ENCODE measurements at places on chromosomes 2 and 18.

DNA sequence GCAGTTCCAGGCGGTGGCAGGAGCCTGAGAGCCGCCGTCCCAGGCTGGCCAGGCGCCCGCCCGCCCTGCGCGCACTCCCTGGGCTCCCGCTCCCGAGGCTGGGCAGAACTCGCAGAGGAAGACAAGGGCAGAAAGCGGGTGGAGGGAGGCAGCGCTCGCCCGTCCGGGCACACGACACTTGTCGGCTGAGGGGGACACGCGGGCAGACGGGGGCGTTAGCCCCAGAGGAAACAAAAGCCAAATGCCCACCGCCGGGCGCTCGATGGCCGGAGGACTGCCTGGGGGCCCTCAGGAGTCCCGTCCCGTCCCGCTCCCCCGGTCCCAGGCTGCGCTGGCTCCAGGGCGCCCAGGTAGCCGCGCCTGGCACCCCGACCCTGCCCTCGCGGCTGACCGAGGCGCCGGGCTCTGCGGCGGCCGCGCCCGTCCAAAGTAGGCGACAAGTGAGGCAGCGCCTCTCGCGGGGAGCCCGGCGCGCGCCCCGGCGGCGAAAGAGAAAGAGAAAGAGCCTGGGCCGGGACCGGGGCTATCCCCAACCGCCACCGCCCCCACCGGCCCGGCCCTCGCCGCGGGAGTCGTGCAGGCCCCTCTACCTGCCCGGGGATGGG lies 491 bp downstream of the L3MBTL4 start:
- DNase-seq, result peak; percentile 46

- no peak for DNase-seq
These were observed 42.4 kb downstream of the ACVR1 start for GRCh38 chr2:157833721-157834120.

GRCh38 chr18:55275039-55275901 lies 312.7 kb downstream of the TCF4 start:
- DNase-seq, result no peak

DNA sequence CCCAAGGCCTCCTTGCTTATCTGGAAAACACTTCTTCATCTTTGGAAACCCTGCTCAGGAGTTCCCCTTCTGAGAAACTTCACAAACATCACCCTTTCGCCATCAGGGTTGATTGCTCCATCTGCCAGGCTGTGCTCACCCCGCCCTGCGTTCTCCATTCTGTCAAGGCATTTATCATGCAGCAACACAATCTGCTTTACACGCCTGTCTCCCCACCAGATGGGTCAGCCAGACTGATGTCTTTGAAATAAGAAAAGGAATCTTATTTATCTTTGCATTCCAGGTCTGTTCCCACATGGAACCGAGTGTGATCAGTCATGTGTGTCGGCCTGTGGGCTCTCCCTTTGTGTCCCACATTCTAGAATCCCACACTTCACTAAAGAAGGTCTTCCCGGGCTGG lies 110.0 kb upstream of the ARL4C start:
- DNase-seq, result no peak

DNA sequence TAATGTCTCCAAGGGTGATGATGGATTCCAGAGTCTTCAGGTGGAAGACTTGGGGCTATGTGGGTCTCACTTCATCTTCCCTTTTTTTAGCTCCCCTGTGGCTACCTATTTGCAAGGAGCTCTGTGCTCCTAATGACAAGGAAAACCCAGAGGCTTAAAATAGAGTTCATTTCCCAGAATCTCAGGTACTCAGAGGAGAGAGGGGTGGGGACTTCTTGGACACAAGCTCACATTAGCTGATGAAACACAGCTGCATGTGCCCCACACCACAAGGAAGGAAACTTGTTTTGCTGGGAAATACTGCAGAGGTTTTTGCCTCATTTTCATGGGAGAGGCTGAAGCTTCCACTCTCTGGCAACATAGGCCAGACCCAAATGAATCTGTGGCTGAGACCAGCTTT lies 138.6 kb upstream of the SLC1A4 start:
- DNase-seq, result no peak

DNA sequence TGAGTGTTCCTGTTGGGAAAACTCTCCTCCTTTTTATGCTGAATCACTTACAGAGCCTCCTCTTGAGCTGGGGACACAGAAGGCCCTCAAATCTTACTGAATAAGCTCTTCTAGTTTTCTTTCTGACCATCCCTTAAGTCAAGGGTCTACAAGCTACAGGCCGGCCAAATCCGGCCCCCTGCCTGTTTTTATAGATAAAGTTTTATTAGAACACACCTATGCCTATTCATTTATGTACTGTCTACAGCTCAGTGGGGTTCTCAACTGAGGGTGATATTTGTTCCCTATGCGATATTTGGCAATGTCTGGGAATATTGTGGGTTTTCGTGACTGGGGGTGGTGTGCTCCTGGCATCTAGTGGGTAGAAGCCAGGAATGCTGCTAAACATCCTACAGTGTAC lies 14.0 kb downstream of the CDC42EP3 start:
- DNase-seq, result no peak

DNA sequence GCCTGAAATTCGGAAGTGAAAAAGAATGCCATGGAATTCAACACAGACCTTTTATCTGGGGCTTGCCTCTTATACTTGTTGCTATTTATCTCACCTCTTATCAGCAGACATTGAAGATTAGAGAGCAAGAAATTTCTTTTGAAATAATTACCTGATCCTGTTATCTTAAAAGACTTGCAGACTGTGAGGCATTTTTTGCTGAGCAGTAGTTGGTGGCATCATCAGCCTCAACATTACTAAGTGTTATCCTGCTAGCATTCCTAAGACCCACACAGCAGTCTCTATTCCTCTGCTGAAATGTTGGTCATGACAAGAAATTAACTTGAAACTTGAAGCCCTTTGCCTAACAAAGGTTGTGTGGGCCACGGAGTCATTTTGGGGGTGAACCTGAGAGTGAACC lies 186.5 kb downstream of the TRIB2 start:
- DNase-seq, result no peak

DNA sequence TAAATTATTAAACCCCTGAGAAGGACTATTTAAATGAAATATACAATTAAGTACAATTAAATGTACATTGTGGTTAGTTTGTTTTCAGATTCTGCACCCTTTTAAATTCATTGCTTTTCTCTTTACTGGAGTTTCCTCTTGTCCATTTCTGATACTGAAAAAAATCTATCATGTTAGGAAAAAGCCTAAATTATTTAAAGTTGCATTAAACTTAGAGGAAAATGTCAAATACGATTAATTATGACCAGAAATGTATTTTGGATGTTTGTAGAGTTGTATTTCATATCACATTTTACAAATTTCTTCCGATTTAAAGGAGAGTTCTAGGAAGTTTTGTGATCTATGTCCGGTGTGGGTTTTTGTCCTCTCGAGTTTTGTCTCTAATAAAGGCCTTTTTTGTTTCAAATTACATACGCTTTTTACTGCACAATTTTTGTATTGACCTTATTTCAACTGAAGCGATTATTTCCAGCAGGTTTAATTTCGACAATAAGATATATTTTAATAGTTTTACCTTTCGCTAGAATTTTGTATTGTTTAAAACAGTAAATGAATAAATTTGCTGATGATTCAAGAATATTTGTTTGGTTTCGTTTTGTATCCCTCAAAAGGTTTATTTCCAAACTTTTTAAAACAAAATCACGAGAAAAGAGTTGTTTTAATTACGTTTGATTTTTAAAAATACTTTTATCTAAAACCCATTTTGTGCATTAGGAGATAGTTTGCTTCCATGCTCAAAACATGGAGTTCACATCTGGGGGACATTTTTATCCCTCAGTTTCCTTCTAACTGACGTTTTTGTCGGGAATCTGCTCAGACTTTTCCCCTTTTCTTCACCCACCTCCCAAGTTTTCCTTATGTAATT lies 3.3 kb upstream of the SATB2 start:
- no peak for DNase-seq

GRCh38 chr18:3970929-3971328 lies 484.2 kb downstream of the DLGAP1 start:
- DNase-seq, result no peak

DNA sequence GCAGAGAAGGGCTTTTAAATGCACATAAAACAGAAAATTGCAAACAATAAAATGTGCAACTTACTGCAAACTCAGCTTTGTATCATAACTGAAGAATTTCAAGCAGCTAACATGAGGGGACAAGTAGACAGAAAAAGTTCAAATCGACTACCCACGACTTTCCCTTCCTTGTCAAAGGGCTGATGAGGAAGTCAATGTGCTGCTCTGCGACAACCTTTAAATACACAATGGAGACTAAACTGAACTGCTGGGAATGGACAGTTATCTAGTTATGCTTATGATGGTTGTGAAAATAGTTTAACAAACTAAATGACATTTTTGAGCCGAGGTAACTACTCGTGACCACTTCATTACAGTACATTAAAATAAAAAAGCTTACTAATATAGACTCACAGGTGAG lies 84.1 kb downstream of the INO80D start:
- no peak for DNase-seq

DNA sequence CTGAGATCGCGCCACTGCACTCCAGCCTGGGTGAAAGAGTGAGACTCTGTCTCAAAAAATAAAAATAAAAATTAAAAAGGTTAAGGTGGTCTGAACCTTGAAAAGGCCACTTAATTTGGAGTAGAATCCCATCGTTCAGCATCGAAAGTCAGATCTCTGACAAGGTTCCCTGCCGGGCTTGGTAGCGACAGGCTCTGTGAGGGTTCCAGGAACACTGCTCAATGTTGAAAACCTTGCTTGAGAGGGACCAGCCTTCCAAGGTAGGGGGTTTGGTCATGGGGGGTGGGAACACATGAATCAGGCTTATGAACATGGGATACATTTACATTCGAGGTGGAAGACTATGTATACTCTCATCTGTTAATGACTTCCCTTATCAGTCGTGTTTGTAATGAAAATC lies 232.2 kb downstream of the FHOD3 start:
- DNase-seq, result no peak

GRCh38 chr2:72915907-72916742 lies 1.2 kb upstream of the EMX1 start:
- DNase-seq, result no peak

DNA sequence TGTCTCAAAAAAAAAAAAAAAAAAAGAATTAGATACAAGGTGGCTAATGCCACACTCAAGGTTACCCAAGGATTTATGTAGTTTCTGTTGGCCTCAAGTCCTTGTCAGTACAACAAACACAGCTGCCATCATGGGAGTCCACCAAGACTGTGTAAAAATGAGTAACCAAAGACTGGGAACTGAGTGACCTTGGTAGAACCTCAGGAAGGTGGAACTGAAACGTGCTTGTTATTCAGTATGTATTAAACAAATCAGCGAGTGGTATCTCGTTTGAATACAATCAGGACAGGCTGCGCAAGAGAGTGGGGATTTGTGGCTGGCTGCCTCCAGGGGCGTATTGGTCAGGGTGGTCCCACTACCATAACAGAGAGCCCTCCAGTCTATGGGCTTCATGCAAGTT lies 1.6 kb upstream of the SFTPB start:
- DNase-seq, result no peak

- peak; percentile 16 for DNase-seq
These were observed 332.1 kb downstream of the AGPS start for GRCh38 chr2:177724398-177725287.

GRCh38 chr18:47287911-47288585 lies 36.6 kb upstream of the SKOR2 start:
- no peak for DNase-seq

DNA sequence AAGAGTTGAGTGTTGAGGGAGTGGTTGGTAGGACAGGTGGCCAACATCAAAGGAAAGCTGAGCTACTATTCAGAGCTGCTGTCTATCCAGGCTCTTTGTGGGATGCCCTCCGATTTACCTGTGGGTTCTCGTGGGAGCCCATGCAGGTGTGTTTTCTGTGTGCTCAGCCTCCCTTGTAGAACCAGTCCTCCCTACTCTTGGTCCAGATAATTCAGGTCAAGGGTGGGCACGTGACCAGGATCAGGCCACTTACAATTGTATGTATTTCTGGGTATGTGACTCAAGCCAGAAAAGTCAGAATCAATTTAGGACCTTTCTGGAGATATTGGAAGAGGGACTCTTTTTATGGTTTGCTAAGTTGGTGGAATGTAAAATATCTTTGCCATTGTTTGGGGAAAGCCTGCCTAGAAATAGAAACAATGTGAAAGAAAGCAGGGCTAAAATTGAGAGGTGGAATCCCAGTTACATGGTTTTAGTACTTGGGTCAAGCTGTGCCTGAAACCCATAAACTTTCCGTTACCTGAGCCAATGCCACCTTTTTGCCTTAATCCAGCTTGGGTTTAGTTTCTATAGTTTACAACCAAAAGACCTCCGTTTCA lies 93.2 kb downstream of the PDCL3 start:
- DNase-seq, result no peak

DNA sequence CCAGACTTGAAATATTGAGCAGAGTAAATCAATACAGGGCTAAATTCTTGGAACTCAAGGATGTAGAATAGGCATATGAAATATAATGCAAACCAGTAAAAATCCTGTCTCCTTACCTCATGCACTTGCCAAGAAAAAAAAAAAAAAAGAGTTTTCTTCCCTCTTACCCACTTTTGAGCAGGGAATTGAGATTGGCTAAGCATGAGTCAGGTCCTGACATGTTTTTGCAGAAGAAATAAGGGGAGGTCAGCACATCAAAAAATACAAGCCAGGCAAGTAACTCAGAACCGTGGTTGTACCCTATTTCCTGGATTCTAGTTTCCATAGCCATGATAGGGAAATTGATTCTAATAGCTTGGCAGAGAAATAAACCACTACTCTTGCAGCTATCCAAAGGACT lies 1526.7 kb downstream of the LRP1B start:
- no peak for DNase-seq

- peak; percentile 2 for DNase-seq
These were observed 11.8 kb downstream of the G6PC2 start for GRCh38 chr2:168912901-168913369.

GRCh38 chr18:3153107-3153704 lies 66.6 kb downstream of the MYOM1 start:
- DNase-seq, result no peak

DNA sequence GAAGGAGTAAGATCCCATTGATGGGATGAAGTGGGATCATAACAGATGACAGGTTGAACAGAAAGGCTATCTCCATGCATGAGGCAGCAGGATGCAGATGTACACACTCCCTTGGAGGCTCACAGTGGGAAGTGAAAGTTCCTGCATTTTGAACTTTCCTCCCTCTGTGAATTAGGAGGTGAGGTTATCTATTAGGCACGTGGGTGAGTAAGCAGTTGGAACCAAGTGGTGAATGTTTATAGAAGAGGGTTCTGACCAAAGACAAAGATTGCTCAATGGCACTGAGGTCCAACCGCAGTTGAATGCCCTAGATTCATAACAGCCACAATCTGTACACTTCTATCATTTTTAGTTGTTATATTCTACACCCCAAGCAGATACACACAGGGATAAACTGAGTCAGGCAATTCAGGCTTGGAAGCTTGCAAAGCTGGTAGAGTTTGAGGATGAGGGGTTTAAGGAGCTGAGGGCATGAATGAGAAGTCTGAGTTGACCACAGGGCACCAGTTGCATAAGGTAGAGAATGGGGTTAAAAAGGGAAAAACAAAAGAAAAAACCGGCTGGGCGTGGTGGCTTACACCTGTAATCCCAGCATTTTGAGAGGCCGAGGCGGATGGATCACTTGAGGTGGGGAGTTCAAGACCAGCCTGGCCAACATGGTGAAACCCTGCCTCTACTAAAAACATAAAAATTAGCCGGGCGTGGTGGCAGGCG lies 7.1 kb upstream of the KCMF1 start:
- no peak for DNase-seq

Data from caudate nucleus (tissue), 63 donors.